Midbrain (tissue), 1 donor: ENCODE measurements at places on chromosomes 5 and 9.
A peak's percentile ranks its signal among the peaks of the same experiment; 100 is the strongest.

GRCh38 chr5:102855681-102856388 lies 100.7 kb downstream of the PAM start:
- no peak for DNase-seq

- no peak for DNase-seq
Measured at GRCh38 chr5:67935908-67936566, 279.5 kb upstream of the PIK3R1 start.

DNA sequence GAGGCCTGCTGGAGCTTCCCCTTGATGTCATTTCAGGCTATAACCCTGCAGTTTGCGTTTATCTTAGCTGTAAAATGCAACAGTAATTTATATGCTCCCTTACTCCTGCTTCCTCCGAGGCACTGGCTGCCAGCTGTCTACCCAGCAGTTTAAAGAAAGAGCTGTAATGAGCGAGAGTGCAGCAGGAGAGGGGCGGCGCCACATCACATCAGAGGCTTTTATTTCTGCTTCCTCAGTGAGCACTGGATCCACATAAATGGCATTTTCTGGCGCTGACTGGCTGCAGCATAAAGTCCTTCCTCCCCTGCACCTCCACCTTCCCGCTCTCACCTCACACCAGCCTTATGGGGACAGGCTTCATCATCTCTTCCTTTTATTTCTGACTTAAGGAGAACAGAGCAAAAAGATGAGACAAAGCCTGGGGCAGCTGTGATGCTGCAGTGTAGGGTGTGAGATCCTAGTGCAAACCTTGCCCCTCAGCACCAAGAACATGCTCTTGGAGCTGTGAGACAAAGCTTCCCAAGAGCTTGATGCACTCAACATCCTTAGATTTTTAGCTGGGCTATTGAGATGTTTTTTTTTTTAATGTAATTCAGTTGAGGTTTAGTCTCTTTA lies 829.6 kb upstream of the ZNF608 start:
- peak; percentile 69 for DNase-seq

DNA sequence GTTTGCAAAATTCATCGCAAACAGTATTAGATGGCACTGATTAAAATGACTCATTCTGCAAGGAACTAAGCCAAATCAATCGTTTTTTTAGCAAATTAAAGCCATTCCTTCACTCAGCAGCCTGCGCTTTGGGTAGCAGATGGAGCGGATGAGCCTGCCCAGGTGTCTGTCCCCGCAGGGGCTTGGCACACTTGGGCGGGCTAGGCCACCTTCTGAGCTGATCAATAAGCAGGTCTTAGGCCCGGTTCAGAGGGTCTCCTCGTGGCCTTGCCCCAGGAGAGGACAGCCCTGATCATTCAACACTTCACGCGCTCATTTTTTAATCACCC lies 78.0 kb upstream of the FCN1 start:
- no peak for DNase-seq

DNA sequence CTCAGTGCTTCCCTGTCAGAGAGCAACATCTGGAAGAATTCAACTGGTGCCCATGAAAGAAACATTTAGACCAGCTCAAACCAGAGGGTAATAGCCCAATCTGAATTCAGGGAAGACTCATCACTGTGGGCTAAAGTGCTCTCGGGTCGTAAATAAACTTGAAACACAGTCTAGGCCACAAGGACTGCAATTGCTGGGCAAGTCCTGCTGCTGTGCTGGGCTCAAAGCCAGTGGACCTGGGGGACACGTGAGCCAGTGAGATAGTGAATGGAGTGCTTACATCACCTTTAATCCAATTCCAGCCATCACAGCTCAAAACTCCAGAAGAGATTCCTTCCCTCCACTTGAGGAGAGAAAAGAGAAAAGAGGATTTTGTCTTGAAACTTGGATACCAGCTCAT lies 78.1 kb upstream of the DAP start:
- DNase-seq: no peak

DNA sequence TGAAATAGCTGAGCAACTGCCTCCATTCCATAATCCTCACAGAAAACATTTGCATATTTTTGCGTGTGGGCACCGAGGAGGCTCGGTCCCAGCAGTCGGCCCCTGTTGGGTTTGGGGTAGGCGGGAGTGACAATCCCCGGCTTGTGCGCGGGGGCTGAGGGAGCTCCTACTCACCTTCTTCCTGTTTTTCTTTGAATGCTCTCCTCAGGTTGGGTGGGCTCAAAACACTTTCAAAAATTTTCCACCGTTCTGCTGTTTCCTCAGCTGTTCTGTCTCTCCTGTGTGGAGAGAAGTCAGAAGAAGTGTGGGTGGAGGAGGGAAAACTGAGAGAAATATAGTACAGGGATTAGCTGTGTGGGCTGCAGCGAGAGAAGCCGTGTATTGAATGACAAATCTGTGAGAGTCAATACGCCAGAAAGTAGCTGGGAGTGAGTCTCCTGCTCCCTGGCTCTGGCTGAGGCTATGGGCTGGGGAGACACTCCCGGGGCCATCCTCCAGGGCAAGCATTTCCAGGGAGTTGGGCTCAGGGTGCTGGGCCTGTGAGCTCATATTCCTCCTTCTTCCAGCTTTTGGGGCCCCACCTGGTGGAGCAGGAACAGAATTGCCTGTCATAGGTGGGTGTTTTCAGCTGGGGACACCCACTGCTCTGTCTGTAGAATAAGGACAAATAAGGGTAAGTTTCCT lies 84.7 kb downstream of the CMYA5 start:
- DNase-seq: no peak

- no peak for DNase-seq
Measured at GRCh38 chr9:14650596-14650995, 42.6 kb downstream of the ZDHHC21 start.

- no peak for DNase-seq
Measured at GRCh38 chr5:157458835-157459234, 1.2 kb upstream of the NIPAL4 start.

- no peak for DNase-seq
Measured at GRCh38 chr9:34690983-34691935, at the start of gene CCL19. TSS of gene CCL19 (minus strand) at chr9:34691276. CDS start at chr9:34691139, 137 bp downstream.

DNA sequence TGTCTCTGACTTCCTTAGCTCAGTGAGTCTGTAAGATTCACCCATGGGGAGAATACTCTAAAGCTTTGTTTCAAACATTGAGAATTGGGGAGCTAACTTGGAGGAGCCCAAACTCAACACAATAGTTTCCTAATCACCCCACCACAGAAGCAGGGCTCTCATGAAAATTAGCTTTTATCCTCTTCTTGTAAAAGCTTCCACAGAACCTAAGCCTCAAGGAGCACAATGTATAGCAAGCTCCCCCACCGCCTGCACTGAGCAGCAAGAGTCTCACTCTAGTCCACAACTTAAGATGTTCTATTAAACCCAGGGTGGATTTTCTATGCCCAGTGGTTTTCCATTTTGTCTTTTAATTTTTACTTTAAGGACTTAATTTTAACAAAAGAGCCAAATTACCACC lies 48.9 kb upstream of the GRHPR start:
- DNase-seq: no peak

GRCh38 chr5:10627160-10627701 lies 63.4 kb downstream of the ANKRD33B start:
- DNase-seq: no peak

DNA sequence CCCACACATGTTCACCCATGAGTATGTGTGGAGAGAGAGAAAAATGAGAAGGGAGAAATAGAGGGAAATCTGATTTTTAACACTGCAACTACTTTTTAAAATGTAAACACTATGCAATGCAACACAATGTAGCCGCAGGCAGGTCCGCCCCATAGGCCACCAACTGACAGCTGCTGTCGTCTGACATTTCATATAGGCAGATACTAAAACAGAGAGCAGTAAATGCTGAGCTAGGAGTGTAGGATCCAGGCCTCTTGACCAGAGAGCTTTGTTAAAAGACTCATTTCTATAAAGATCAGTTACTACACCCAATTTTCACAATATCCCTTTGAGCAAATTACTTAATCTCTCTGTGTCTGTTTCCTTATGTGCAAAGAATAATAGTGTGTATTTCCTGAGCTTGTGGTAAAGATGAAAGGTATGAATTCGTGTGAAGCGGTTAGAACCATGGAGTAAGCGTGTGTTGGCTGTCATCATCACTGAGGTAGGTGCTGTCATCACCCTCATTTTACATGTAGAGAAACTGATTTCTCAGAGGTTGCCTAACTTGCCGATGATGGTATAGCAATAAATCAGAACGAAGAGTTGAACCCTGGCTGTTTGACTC lies 55.2 kb upstream of the PDE8B start:
- DNase-seq: no peak

- DNase-seq: no peak
Measured at GRCh38 chr5:176157656-176158055, 80.6 kb upstream of the SIMC1 start.

- DNase-seq: no peak
Measured at GRCh38 chr5:151078490-151079262, 2.2 kb downstream of the TNIP1 start.
